NCI-H69 (cell line): ENCODE measurements at places on chromosomes 2 and 18.
A peak's percentile ranks its signal among the peaks of the same experiment; 100 is the strongest.

GRCh38 chr2:127129937-127130336 lies 23.0 kb upstream of the BIN1 start:
- no peak for DNase-seq

DNA sequence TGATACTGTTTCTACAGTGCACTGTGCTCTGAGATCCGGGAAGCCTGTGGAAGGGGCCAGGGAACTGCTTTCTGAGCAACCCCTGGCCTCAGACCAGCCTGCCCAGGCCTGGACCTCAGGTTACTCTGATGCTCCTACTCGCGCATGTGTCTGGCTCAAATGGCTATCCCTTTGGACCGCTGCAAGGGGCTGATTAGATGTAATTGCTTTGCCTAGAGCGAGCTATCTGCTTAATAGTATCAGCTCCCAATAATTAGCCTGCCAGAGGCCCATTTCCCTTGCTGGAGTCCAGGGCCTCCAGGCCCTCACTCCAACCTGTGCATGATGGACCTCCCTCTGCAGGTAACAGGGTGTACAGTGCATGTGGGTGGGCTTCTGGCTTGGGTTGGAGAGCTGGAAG lies 7.2 kb upstream of the KCNK3 start:
- no peak for DNase-seq

DNA sequence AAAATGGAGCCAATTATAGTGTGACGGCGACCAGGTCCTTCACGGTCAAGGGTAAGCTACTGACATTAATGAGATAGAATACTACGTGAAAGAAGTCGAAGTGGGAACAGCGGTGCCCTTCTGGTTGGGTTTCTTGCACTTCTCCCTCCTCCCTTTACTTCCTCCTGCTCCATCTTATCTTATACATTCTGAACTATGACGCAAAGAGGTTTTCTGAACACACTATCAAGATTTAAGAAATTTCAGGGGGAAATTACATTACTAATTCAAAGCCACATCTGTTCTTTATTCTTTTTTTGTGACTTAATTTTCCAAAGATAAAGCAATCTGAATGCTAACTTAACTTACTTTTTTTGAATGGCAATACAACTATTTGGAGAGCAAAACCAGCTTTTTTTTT lies 14.8 kb upstream of the IL18R1 start:
- DNase-seq = no peak

GRCh38 chr18:32775628-32776027 lies 2.8 kb upstream of the KLHL14 start:
- DNase-seq = peak; percentile 94

DNA sequence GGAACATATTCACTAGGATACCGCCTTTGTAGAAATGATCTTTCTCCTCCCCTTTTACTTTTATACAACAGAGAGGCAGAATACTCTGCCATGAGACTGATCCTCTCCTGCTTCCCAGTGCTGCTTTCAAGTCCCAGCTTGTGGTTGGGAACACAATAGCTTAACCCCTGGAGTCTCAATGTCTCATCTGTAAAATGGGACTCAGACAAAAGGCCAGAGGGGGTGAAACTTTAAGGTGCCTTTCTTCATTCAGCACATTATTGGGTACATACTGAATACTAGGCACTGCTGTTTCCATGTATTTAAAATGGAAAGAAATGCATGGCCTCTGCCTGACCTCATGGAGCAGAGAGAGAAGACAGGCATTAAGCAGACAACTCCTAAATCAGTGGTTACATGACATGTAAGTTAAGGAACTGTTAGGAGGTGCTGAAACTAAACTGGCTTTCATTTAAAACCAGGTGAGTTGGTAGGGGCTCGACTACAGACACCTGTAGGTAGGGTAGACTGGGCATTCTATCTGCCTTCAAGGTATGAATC lies 53.8 kb downstream of the MAP4K4 start:
- DNase-seq = no peak

DNA sequence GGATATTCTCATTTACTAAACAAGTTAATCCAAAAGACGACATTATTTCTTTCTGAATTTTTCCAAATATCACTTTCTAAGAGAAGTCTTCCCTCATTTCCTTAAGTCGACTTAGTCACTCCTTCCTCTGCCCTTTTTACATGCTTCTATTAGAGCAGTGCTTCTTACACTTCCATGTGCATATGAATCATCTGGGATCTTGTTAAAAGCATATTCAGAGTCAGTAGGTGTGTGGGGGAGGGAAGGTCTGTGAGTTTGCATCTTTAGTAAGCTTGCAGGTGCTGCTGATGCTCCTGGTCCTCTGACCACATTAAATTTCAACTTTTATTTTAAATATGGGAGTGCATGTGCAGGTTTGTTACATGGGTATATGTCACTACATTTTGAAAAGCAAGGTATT lies 582.6 kb downstream of the NRXN1 start:
- peak; percentile 64 for DNase-seq

- DNase-seq = no peak
Measured at GRCh38 chr18:3139406-3139805, 80.4 kb downstream of the MYOM1 start.

DNA sequence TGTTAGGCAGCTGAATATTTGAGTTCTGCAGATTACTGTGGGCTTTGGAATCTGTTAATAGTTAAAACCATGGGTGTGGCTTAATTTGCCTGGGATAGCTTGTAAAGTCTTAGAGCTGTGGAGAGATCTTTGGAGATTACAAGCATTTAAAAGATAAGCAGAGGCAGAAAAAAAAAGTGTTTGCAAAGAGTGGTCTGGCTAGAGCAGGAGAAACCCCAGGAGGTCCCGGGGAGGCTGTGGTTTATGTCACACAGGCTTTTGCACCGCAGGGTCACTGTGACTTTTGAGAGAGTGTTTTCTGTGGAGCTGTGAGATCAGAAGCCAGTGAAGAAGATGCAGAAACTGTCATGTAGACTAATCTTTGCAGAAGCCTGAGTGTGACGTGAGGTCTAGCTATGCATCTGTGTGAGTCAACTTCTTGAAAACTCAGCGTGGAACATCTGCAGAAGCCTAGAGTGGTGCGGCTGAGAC lies 49.0 kb downstream of the SETBP1 start:
- no peak for DNase-seq

GRCh38 chr18:11322716-11323115 lies 173.3 kb upstream of the PIEZO2 start:
- DNase-seq = no peak

DNA sequence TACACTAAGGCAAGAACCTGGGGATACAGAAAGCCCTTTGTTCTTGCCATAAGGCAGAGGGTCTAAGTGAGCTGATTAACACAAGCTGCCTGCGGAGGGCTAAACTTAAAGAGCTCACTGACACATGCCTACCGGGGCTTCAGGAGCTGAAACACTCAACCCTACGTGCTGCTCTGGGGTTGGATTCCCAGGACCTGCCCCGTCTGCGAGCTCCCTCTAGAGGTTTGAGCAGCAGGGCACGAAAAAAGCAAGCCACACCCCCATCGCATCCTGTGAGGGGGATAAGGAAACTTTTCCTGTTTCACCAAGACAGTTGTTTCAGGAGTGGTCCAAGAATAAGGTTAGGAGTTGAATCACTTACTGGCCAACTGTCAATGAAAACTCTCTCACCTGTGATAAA lies 562.1 kb downstream of the TMX3 start:
- DNase-seq = peak; percentile 59

DNA sequence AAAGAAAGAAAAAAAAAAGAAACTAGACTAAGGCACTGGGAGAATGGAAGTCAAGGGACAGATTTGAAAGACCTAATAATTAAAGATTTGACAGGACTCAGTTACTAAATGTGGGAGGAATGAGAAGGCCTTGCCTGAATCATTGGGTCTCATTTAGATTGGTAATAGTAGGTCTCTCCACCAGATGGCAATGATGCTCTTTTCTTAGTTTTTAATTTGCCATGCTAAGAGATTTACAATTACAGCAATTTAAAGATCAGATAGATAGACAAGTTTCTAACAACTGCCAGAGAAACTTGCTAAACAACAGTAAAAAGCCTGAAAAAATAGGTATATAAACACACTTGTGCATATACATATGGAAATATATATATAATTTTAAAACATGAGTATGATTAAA lies 153.0 kb downstream of the TMEM247 start:
- DNase-seq = peak; percentile 36

DNA sequence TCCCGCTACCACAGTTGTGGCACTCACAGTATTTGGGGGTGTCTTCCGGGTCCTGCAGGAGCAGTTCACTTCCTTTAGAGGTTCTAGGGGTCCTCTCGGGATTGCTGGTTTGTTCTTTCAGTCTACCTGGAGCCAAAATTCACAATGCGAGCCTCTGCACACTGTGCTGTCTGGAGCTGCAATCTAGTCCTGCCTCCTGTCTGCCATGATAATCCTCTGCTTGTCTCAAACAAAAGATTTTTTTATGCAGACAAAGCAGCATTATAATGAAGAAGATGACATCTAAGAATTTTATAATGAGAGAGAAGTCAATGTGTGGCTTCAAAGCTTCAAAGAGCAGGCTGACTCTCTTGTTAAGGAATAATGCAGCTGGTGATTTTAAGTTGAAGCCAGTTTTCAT lies 975.1 kb upstream of the GYPC start:
- no peak for DNase-seq

DNA sequence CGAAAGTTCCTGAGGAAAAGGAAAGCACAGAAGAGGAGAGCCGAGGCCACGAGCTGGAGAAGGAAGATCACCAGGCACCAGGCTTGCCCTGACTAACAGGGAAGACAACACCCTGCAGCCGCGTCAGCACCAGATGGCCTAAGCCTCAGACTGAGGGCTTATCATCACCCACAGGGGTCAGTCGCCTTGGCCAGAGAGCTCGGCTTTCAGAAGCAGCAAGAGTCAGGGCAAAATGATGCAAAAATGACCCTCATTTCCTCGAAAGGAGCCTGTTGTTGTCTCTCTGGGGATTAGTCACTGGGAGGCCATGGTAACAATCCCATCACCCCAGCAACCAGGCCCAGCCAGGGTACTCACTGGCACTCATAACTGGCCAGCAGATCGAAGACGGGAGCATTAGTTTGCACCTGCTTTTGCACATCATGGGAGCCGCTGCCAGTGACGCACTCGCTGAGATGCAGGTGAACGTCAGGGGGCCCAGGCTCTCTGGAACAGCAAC lies 42.7 kb upstream of the ZFP36L2 start:
- no peak for DNase-seq

DNA sequence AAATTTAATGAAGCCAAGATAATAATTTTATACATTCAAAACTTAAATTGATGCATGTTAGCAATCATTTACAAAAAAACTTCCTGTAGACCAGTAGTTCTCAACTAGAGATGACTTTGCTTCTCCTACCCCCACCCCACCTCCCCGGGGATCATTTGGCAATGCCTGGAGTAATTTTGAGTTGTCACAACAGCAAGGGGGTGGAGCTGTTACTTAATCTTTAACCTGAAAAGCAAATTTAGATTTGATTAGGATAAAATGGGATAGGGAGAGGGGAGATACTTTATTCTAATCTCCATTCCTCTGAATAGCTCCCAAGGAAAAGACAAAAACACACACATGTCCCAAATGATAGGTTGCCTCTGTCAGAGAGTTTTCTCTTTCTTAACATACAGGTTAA lies 4.2 kb downstream of the SLC40A1 start:
- DNase-seq = no peak

DNA sequence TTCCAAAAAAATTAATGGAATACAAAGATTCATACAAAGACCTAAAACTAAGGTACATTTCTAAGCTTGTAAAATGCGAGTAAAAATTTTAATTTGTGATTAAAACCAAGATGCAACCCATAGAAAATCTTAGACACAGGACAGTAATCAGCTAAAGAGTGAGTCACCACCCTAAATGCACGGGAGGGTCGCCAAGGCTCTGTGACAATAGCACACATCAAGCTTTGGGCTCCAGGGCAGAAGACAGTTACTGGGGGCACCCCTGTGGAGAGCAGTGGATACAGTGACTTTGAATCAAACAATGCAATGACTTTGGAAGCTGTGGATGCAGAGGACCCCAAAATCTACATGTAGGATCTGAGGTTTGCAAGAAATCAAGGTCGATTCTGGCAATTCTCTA lies 7.5 kb downstream of the FLACC1 start:
- DNase-seq = peak; percentile 7

DNA sequence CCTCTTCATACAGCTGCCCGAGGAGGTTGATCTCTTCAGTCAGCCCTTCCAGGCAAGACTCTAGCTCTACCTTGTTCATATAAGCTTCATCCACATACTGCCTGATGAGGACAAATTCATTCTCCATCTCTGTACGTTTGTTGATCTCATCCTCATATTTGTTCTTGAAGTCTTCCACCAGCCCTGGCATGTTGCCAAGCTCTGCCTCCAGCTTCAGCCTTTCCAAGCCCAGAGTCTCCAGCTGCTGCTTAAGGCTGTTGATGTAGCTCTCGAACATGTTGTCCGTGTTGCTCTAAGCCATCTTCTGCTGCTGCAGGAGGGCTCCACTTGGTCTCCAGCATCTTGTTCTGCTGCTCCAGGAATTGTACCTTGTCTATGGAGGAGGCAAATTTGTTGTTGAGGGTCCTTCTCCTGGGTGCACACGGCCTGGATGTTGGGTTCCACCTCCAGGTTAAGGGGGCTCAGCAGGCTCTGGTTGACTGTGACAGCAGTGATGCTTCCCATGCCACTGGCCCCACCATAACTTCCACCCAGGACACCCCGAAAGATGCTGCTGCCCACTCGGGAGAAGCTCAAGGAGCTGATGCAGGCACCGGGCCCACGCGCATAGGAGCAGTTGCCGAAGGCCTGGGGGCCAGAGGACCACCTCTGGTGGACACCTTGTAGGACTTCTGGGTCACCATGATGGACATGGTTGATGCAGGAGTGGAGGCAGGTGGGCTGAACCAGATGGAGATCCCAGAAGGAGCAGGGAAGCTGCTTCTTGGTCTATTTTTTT lies 30.3 kb downstream of the ICA1L start:
- DNase-seq = no peak

DNA sequence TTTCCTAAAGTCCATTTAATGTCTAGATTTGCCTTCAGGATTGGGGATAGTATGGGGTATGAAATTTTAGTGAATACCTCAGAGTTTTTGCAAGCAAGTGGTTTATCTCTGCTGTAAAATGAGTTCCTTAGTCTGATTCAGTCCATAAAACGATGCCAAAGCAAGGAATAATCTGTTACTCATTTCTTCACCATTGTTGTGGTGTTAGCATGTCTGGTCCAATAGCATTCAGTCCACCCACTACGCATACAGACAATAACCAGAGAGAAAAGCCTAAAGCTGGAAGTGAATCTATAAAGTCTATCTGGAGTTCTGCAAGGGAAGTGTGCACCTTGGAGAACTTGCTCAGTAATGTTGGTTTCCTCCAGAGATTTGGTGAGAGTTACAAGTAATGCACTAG lies 12.9 kb upstream of the DPP4 start:
- no peak for DNase-seq

DNA sequence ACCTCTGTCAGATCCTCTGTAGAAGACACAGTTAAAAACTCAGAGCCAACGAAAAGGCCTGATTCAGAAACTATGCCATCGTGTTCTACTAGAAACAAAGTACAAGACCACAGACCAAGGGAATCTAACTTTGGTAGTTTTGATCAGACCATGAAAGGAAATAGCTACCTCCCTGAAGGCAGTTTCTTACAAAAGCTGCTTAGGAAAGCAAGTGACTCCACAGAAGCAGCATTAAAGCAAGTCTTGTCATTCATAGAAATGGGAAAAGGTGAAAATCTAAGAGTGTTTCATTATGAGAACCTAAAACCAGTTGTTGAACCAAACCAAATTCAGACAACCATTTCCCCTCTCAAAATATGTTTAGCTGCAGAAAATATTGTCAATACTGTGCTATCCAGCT lies 58.2 kb downstream of the FSIP2 start:
- no peak for DNase-seq

GRCh38 chr2:240689975-240690374 lies 1.7 kb upstream of the AQP12A start:
- no peak for DNase-seq
